Mesothelial cell of epicardium (in vitro differentiated cells): ENCODE measurements at places on chromosomes 11 and 22.
A peak's percentile ranks its signal among the peaks of the same experiment; 100 is the strongest.

DNA sequence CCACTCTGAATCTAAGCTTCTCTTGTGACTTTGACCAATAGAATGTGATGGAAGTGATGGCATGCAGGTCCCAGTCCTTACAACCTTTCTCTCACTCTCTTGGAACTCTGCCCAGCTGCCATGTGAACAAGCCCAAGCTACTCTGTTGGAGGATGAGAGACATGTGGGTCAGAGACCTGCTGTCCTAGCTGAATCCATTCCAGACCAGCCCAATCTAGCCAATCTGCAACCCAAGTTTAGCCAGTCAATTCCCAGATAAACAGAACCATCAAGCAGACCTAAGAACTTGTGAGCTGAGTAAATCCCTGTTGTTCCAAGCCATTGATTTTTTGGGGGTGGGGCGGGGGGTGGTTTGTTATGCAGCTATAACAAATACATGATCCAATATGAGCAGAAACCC is 69.2 kb upstream of the GRK3 start:
- peaks cover 40% of the 10 kb centered on the region for H3K36me3 ChIP-seq
- H3K4me3 ChIP-seq: no peak overlapping the region
- peaks cover 20% of the 10 kb centered on the region for H3K4me1 ChIP-seq
- no peak for DNase-seq

GRCh38 chr22:30254314-30254713 is 7.8 kb upstream of the LIF start:
- DNase-seq: no peak
- peak overlapping the region; percentile 79 for H3K27ac ChIP-seq
- peaks cover 32% of the 10 kb centered on the region for H3K4me1 ChIP-seq
- H3K36me3 ChIP-seq: no peaks in the 10 kb centered on the region

GRCh38 chr11:34449013-34449412 is 10.3 kb downstream of the CAT start:
- no peaks in the 10 kb centered on the region for H3K27me3 ChIP-seq
- no peak overlapping the region for H3K27ac ChIP-seq
- no peak overlapping the region for H3K4me3 ChIP-seq
- DNase-seq: no peak
- H3K36me3 ChIP-seq: peaks cover 12% of the 10 kb centered on the region
- H3K4me1 ChIP-seq: no peaks in the 10 kb centered on the region

- H3K4me3 ChIP-seq: no peak overlapping the region
- no peaks in the 10 kb centered on the region for H3K36me3 ChIP-seq
- no peaks in the 10 kb centered on the region for H3K4me1 ChIP-seq
- H3K27ac ChIP-seq: no peak overlapping the region
These were observed 230.6 kb upstream of the NCAM1 start for GRCh38 chr11:112730591-112730990.

DNA sequence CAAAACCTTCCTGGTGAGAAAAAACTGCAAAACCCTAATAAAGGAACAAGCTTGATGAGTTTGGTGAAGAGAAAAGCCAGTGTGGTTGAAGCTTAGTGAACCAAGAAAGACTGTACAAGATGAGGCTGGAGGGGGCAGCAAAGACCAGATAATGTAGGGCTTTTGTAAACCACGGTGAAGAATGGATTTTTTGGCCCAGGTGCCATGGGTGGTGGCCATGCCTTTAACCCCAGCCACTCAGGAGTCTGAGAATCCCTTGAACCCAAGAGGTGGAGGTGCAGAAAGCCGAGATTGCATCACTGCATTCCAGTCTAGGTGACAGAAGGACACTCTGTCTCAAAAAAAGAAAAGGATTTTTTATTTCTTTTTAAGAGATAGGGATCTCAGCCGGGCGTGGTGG is 5.0 kb upstream of the ZDHHC5 start:
- no peak for DNase-seq
- no peak overlapping the region for H3K4me3 ChIP-seq
- H3K4me1 ChIP-seq: peaks cover 13% of the 10 kb centered on the region
- peak overlapping the region; percentile 11 for H3K27ac ChIP-seq
- H3K27me3 ChIP-seq: no peaks in the 10 kb centered on the region

GRCh38 chr11:132674151-132674550 is 858.1 kb downstream of the OPCML start:
- H3K4me3 ChIP-seq: no peak overlapping the region
- DNase-seq: no peak
- H3K4me1 ChIP-seq: peaks cover 3% of the 10 kb centered on the region
- H3K36me3 ChIP-seq: no peaks in the 10 kb centered on the region

DNA sequence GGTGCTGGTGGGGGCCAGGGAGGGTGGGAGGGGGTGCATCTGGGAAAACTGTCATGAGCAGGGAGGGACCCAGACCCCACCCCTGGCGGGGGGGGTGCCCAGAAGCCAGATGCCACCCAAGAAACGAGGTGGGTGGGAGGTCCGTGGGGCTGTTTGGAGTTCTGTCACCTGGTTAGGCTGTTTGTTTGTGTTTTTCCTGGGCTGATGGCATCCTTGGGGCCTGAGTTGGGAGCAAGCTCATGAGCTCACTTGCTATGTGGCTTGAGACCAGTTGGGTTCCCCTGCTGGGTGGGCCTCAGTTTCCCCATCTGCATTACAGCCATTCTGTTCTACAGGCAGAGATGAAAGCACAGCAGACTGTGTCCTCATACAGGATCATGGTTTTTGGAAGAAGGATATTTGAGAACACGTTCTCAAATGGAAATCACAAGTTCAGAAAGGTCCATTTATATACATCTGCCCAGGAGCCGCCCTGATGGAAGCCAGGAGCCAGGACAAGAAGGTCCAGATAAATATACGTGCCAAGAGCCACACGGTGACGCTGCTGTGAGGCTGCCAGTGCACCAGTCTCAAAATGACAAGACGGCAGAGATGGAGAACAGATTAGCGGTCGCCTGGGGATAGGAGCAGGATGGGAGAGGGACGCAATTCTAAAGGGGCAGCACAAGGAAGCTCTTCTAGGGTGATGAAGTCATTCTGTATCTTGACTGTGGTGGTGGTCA is 312.9 kb downstream of the MN1 start:
- peaks cover 16% of the 10 kb centered on the region for H3K4me1 ChIP-seq
- H3K27ac ChIP-seq: no peak overlapping the region
- H3K36me3 ChIP-seq: no peaks in the 10 kb centered on the region
- no peak for DNase-seq
- H3K27me3 ChIP-seq: peaks cover 3% of the 10 kb centered on the region
- no peak overlapping the region for H3K4me3 ChIP-seq

- H3K27ac ChIP-seq: no peak overlapping the region
- no peak for DNase-seq
- H3K4me3 ChIP-seq: no peak overlapping the region
- no peaks in the 10 kb centered on the region for H3K27me3 ChIP-seq
These were observed 411.5 kb upstream of the DDI1 start for GRCh38 chr11:103624708-103625623.

DNA sequence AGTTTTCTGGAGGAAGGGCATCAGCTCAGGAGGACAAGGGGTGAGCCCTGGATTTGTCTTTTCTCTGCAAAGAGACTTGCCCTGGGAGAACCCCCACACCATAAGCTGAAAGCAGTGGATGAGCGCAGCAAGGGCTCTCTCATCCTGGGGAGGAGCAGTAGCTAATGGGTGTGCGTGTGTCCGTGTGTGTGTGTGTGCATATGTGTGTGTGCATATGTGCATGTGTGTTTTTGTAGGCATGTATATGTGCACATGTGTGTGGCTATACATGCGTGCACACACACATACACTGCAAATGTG is 45.3 kb downstream of the SMIM38 start:
- no peaks in the 10 kb centered on the region for H3K36me3 ChIP-seq
- H3K4me3 ChIP-seq: no peak overlapping the region
- peaks cover 14% of the 10 kb centered on the region for H3K4me1 ChIP-seq
- no peak overlapping the region for H3K27ac ChIP-seq

- H3K4me3 ChIP-seq: no peak overlapping the region
- no peaks in the 10 kb centered on the region for H3K27me3 ChIP-seq
These were observed 736.6 kb downstream of the TBC1D22A start for GRCh38 chr22:47498969-47499495.

- H3K4me1 ChIP-seq: peaks cover 17% of the 10 kb centered on the region
These were observed 10.2 kb upstream of the BIRC3 start for GRCh38 chr11:102306817-102307726.

DNA sequence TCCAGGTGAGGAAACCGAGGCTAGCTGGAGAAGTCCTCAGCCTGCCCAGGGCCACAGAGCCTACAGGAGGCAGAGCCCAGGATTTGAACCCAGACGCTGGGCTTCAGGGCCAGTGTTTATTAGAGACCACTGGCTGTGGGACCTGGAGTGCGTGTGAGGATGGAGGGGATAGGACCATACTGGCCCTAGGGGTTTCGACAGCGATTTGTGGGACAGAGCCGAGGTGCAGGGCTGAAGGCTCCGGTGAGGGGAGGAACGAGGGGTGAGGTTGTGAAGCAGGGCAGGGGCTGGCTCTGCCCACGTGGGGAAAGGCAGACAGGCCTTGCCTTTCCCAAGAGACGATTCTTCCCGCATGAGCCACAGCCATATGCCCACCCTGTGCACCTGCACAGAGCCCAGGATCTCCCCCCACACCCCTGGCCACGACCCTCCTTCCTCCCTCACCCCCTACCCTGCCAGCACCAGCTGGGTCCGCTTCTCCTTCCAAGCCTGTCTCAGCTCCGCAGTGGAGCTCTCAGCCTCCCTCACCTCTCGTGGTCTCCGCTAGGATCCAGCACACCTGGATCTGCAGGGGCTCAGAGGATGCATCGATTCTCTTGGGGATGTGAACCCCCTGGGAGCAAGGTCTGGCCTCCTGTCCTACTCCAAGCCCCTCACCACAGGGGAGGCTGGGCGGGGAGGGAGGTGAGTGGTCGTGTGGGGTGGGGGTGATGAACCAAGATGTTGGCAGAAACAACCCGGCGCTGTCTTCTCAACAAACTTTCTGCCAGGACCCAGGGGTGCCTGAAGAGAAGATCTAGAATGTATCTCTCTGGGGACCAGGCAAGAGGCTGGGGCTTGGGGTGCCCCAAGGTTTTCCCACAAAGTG is 58.4 kb downstream of the RTL6 start:
- no peak for DNase-seq
- H3K4me3 ChIP-seq: no peak overlapping the region
- no peak overlapping the region for H3K27ac ChIP-seq
- no peaks in the 10 kb centered on the region for H3K36me3 ChIP-seq
- peaks cover 8% of the 10 kb centered on the region for H3K27me3 ChIP-seq

DNA sequence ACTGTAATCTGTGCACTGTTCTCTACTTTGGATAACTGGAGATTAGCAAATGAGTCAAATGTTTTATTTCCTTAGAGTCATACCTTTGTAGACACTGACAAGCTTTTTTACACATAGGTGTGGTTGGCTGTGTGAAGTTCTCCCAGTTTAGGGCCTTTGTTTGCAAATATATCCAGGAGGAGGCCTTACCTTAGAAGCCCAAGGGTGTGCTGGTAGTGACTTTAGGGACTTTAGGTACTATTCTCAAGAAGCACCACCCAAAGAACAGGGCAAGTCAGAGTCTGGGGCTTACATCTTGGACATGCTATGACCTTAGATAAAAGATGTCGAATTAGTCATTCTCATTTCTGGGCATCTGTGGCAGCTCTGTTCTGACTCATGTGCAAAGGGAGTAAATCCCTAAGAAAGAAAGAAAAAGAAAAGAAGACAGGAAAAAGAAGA is 4.8 kb upstream of the FAR1 start:
- DNase-seq: no peak
- H3K27me3 ChIP-seq: no peaks in the 10 kb centered on the region
- no peak overlapping the region for H3K4me3 ChIP-seq
- no peak overlapping the region for H3K27ac ChIP-seq

GRCh38 chr11:128188346-128189004 is 398.9 kb downstream of the ETS1 start:
- DNase-seq: no peak
- H3K36me3 ChIP-seq: peaks cover 13% of the 10 kb centered on the region
- peaks cover 16% of the 10 kb centered on the region for H3K4me1 ChIP-seq
- H3K27ac ChIP-seq: peak overlapping the region; percentile 74
